ENCODE measurements at places on chromosomes 6 and 20.

DNA sequence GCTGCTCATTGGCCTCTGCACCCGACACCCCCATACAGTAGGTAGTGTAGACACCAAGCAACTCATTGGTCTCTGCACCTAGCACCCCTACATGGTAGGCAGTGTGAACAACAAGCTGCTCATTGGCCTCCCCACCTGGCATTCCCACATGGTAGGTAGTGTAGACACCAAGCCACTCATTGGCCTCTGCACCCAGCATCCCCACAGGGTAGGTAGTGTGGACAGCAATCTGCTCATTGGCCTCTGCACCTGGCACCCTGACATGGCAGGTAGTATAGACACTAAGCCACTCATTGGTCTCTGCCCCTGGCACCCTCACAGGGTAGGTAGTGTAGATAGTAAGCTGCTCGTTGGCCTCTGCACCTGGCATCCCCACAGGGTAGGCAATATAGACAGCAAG is 226.0 kb downstream of the SLC24A3 start:
- DNase-seq, result no peak

DNA sequence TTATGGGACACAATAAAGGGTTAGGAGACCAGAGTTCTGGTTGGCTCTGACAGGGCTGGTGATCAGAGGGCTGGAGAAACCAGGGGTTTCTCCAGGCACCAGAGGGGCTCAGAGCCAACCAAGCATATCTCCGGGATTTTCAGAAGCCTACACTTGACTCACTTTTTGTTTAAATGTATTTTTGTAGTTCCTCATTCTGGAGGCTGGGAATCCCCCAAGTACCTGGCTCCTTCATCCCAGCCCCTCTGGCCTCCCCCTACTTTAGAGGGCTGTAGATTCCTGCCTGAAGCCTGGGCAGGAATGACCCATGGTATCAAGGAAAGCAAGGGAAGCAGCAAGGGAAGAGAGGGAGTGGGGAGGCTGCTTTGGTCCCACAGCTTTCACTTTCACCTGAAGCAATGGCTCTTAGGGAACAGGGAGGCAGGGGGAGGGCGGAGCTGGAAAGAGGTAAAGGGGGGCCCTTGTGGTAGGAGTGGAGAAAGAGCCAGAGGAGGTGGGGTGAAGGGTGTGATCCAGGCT is 973 bp downstream of the CD40 start:
- no peak for DNase-seq

GRCh38 chr6:21523652-21524051 is 69.9 kb upstream of the SOX4 start:
- no peak for DNase-seq

- DNase-seq, result no peak
Measured at GRCh38 chr6:63904650-63905248, 269.1 kb downstream of the PHF3 start.

DNA sequence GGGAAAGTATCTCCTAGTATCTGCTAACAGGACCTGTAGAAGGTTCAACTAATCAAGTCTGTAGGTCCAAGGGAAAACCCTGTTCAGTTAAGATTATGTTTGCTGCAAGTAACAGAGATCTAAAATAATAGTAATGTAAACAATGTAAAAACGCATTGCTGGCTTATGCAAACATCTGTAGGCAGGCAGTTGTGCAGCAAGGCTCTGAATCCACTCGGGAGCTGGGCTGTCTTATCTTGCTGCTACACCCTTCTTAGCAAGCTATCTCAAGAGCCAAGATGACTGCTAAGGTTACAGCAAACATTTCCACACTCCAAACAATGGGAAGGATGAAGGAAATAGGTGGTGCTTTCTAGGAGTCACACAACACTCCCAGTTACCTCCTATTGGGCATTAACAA is 397.3 kb upstream of the NRSN1 start:
- no peak for DNase-seq

DNA sequence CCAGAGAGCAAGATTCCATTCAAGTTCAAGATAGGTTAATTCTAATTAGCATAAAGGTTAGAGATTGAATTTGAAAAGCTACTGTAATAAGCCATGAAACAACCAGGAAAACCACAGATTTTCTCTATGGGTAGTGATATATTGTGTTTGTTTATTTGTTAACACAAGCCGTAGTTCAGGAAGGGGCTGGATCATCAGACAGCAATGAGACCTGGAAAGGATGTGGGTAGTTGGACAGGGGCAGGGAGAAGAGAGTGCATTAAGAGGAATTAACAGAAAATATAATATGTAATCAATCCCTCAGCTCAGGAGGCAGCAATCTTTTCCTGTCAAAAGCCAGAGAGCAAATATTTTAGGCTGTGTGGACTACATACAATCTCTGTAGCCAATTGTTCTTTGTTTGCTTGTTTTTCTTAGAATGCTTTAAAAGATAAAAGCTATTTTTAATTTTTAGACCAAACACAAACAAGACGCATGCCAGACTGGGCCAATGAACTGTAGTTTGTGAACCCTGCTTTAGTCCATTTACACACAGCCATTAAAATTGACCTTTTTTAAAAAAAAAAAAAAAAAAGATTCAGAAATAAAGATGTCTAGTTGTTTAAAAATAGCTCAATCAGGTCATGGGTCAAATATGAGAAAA is 398.7 kb upstream of the MARCKS start:
- DNase-seq, result no peak

DNA sequence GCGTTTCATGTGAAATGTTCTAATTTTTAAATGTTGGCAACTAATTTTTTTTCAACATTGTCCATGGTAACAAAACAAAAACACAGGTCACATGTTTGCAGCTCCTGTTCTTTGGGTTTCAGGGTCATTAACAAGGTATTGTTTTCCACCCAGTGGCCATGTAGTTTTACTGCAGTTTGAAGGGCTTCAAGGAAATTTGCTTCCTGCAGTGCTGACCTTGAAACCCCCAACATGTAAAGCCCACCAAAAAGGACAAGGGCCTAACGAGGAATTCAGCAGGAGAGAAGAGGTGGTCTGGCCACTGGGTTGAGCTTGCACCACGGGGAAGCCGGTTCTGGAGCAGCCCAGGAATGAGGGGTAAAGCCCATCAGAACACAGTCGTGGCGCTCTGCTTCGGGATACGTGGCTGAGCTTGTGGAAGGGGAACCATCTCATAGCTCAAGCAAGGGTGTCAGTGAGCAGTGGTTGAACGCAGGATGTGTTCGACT is 13.9 kb upstream of the KLHL31 start:
- no peak for DNase-seq
